ENCODE measurements at places on chromosomes 3 and 15.

DNA sequence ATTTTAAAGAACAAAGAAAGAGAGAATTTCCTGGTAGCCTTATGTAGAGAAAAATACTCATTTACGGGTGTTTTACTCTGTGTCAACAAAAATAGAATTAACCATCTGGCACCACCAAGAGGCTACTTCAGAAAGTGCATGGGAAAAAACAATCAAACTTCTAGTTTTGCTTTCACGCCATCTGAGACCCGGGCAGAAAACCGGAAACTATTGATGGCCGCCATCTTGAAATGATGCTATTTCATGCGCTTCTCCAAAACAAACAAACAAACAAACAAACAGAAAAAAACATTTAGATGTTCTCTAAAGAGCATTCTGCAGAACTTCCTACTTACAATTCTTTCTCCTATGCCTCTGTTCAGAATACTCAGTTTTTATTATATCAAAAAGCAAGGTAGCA is 49.4 kb upstream of the SYNPR start:
- DNase-seq: no peak

GRCh38 chr3:46651084-46651483 is 38.8 kb downstream of the FAM240A start:
- no peak for DNase-seq

GRCh38 chr3:16816048-16816780 is 68.5 kb upstream of the PLCL2 start:
- DNase-seq: no peak

DNA sequence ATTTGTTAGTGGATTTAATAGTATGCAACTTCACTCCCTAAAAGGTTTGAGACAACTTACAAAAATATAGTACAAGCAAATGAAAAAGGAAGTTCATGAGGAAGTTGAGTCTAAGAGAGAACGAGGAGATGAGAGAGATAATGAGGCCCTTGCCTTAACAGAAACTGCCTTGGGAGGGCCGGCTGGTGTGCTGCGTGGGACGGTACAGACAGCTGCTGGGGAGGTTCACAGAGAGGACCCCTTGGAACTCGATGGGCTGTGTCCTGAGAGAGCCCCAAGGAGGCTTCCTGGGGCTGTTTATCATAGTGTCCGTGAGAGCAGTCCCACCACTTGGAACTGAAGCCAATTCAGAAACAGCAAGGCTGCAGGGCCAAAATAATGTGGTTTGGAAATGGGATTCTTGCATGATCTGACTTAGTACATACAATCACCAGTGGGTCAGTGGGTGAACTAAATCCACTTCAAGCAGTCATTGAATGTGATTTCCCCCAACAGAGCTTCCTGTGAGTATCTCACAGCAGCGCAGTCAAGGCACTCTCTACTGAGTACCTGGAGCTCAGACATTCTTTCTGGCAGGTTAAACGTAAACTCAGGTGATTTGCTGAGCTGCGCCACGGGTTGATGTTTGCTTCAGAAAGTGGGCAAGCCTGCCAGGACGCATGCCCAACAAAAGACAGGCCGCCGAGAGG is 90.8 kb downstream of the CRTC3 start:
- DNase-seq: peak; percentile 14

DNA sequence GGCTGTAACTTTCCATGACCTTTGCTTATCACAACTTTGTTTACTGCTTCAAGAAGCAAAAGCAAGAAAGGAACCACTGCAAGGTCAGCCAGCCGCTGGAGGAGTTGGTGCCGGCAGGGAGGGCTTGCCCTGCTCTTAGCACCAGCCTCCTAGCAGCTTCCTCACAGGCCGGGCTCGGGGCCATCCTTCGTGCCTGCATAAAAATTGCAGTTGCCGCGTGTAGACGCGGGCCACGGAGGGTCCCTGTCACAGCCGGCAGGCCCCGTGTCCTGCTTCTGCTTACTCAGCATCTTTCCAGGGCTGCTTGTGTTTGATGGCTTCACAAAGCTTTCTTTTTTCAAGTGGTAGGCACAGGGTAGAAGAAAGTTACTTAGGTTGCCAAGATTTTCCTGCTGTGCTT is 84.4 kb downstream of the PGPEP1L start:
- DNase-seq: no peak

GRCh38 chr15:48976444-48977088 is 12.8 kb upstream of the SHC4 start:
- DNase-seq: no peak

DNA sequence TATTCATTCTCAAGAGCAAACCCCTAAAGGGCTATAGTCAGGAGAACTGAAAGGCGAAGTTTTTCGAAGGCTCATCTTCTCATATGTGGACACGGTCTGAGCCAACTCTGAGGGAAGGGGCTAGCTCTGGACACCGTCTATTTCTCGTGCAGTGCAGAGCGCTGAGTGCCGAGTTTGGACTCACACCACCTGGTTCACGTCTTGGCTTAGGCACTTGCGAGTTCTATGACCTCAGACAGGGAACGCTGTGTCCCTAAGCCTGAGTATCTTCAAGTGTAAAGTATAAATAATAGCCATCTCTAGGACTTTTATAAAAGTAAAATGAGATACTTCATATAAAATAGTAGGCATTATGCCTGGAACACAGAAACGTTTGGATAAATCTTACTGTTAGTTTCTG is 223.7 kb downstream of the FMN1 start:
- DNase-seq: no peak

DNA sequence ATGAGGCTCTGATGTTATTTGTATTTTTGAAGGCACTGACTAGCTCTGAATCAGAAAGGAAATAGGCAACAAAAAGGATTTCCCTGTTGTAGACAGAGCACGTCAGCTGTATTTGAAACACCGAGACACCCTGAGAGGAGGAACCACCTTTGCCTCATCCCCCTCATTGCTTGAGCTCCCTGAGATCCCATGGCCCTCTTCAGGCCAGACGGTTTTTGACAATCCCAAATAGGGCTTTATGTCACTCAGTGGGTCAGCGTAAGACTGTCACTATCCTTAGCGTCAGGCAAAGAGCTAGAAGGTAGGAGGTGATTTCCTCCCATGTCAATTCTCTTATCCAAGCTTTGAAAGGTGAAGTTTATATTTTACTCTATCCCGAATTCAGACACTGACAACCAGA is 254.3 kb downstream of the ZNF621 start:
- DNase-seq: no peak

DNA sequence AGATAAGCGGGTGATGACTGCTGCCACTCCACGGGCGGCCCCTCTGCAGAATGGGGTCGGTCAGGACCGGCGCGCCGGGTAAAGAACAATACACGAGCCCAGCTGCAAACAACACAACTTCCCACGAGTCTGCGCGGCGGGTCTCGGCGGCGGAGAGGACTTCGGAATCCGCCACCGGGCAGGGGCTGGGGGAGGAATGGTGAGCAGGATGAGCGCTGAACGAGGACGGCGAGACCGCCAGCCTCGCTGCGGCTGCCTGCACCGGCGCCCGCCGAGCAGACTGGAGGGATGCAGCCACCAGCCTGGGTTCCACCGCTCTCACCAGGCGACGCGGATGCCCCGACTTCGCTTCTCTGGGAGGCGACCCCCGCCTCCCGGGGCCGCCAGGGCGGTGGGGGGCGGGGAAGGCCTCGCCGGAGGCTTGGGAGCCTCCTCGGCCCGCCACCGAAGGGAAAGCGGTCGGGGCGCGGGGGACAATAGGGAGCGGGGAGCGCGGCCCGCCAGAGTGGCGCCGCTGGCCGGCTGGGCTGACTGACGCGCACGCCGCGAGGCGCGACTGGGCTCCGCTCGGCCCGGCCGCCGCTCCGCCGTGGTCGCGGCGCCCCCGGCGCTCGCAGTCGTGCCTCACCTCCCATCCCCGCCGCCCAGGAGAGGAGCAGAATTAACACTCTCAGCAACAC is 515 bp downstream of the ADAM10 start:
- peak; percentile 19 for DNase-seq

GRCh38 chr15:73985101-73985873 is 6.8 kb downstream of the STOML1 start:
- DNase-seq: no peak

DNA sequence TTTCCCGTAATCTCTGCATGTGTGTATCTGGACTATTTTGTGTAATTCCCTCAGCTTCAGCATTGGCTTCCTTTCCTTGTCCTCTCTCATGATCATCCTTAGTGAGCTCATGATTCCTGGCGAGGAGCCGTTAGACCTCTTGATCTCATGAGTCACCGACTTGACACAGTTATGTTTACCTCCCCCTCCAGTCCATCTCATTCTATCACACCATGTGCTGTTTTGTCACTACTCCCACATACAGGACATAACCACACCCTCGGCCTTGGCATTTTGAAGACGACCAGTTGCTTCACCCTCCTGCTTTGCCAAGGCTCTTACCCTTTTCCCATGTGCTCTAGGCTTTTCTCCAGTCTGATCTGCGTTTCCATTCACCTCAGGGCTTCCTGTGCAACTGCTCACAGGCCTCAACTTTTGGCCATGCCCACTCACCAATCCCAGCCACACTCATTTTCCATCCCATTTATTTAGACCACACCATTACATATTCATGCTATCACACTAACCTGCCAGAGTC is 41.5 kb downstream of the CP start:
- no peak for DNase-seq

DNA sequence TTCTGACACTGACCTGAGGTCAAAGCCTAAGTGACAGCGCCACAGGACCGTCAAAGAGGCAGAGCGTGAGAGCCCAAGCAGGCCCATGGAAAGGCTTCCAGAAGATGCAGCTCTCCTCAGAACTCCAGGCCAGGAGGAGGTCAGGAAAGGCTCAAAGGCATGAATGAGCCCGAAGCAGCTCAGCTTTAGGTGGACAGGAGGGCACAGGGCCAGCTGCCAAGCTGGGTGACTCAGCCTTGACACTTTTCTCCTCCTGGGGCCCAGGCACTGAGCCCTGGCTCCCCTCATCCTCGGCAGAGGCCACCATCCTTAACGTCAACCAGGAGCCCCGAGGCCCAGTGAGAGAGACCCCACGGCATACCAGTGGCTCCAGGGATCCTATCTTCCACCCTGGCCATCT is 62.9 kb downstream of the ADCY5 start:
- DNase-seq: no peak

DNA sequence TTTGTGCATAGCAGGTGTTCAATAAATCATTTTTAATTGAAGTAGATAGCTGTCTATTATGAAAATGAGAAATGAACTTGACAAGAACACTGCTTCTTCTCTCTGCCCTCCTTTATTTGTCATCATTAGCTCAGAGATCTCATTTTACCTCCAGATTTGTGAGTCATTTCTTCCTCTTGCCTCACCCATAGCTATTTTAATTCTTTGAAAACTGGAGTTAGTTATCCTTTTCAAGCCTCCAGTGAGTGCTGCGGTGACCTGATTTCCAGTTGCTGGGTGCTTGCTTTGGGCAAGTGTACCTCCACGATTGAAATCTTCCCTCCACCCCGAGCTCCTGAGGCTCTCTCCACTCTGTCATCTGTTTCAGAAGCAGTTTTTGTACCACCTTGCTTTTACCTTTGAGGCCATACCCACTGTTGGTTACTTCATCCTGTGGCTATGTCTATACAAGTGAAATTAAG is 114.6 kb downstream of the NFKBIZ start:
- DNase-seq: peak; percentile 6

- DNase-seq: no peak
Measured at GRCh38 chr3:107674371-107674770, 151.6 kb downstream of the BBX start.

DNA sequence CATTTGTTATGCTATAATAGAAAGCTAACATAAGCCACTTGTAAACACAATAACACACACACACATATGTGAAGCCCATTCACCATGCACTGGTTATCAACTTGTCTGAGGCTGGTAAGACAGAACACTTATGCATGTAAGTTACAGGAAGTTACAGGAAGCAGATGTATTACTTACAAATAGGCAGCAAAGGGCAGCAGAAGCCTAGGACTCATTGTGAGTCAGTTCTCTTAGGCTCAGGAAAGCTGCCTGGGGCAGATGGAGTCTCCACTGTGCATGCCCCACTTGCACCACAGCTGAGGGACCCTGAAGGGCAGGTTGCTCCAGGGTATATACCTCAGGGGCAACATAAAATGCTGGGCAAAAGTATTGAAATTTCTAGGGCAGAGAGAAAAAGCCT is 748.8 kb upstream of the CCDC54 start:
- DNase-seq: no peak

DNA sequence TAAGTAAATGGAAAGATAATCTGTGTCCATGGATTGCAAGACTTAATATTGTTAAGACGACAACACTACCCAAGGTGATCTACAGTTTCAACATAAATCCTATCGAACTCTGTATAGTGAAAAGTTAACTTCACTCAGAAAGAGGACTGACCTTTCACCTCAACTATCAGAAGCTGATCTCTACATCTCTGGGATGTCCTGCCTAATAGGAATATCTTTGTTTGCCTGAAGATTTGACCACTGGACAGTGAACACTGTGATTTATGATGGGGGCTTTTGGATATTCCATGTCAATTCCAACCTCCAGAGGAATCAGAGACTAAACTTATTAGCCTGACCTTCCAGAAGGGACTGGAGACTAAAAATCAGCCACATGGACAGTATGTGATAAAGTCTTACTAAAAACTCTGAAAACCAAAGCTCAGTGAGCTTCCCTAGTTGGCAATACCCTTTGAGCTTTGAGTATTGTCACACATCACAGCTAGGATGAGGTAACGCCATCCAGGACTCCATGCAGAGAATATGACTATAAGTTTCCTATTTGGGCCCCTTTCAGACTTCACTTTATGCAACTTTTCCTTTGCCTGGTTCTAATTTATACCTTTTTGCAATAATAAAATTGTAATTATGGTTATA is 164.9 kb upstream of the SETMAR start:
- no peak for DNase-seq

GRCh38 chr15:42692536-42692935 is 44.4 kb downstream of the CDAN1 start:
- DNase-seq: no peak

- DNase-seq: no peak
Measured at GRCh38 chr15:74611341-74611740, 4.3 kb upstream of the CLK3 start.

GRCh38 chr15:39213385-39213840 is 367.5 kb upstream of the THBS1 start:
- DNase-seq: no peak

DNA sequence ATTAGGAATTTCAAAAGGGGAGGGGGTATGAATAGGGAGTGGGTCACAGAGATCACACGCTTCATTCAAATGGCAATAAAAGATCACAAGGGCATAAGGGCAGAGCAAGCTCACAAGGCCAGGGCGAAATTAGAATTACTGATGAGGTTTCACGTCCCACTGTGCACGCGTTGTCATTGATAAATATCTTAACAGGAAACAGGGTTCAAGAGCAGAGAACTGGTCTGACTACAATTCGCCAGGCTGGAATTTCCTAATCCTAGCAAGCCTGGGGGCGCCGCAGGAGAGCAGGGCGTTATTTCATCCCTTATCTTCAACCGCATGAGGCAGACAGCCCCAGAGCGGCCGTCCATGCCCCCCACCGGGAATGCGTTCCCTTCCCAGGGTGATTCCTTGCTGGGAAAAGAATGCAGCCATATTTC is 18.1 kb upstream of the SMCO1 start:
- no peak for DNase-seq

DNA sequence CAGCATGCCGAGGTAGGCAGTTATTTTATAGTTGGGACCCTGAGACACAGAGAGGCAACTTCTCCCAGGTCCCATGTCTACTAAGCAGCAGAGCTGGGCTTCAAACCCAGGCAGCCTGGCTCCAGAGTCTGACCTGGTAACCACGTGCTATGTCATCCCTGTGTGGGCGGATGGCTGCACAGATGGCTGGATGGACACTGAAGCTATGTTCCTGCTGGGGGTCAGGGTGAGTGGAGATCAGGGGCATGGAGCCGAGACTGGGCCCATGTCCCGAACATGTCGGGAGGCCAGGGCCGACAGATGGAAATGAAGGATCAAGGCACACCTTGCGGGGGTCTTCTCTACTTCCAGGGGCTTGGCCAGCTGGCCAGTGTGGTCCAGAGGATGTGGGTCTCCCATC is 9.3 kb upstream of the FBLN2 start:
- DNase-seq: no peak

GRCh38 chr15:100032358-100033085 is 299.3 kb upstream of the LYSMD4 start:
- DNase-seq: no peak
